ENCODE measurements at places on chromosomes 12 and 14. TPM values are rescaled to one million over a fixed set of nuclear protein-coding genes. Genes with fewer than 3 reads are reported as not detected.

The SDSL gene
- 0.91 TPM for total RNA-seq

The ADAM21 gene
- not detected for total RNA-seq

The ACOT4 gene
- 1.2 TPM for total RNA-seq

The CCDC60 gene
- not detected for total RNA-seq

The GALNT4 gene
- total RNA-seq: 2.2 TPM

GRCh38 chr14:22761734-22762133 is 4.8 kb upstream of the OXA1L start:
- no peak for DNase-seq

GRCh38 chr12:15165012-15165659 is 56.1 kb downstream of the RERG start:
- DNase-seq: no peak

DNA sequence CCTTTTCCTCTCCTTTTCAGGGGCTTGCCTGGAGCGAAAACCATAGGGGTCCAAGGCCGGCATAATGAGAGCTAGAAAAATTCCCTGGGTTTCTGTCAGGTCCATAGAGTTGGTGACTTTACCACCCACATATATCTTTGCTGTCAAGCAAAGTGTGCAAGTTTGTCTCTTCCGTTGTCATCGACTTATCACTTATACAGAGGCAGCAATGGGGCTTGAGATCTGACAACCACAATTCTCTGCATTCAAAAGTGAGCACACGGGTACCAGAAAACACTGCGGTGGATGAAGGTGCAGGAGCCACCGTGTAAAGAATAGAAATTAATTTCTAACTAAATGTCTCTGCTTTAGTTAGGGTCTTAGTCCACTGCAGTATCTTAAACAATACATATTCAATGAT is 162.3 kb downstream of the DAD1 start:
- DNase-seq: no peak

DNA sequence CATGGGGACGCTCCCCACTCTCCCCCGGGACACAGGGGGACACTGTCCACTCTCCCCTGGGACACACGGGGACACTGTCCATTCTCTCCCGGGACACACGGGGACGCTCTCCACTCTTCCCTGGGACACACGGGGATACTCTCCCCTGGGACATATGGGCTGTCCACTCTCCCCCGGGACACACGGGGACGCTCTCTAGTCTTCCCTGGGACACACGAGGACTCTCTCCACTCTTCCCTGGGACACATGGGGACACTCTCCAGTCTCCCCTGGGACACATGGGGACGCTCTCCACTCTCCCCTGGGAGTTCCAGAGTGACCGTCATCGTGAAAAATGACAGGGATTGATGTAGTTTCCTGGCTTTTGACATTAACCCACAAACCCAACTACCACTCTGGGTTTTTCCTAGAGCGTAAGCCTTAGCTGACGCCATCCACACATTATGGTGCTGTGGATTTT is 3.0 kb upstream of the P2RX2 start:
- DNase-seq: no peak

- DNase-seq: no peak
Measured at GRCh38 chr14:90617961-90618360, 198.3 kb downstream of the TTC7B start.

GRCh38 chr14:97036086-97036852 is 239.1 kb downstream of the VRK1 start:
- DNase-seq: no peak

DNA sequence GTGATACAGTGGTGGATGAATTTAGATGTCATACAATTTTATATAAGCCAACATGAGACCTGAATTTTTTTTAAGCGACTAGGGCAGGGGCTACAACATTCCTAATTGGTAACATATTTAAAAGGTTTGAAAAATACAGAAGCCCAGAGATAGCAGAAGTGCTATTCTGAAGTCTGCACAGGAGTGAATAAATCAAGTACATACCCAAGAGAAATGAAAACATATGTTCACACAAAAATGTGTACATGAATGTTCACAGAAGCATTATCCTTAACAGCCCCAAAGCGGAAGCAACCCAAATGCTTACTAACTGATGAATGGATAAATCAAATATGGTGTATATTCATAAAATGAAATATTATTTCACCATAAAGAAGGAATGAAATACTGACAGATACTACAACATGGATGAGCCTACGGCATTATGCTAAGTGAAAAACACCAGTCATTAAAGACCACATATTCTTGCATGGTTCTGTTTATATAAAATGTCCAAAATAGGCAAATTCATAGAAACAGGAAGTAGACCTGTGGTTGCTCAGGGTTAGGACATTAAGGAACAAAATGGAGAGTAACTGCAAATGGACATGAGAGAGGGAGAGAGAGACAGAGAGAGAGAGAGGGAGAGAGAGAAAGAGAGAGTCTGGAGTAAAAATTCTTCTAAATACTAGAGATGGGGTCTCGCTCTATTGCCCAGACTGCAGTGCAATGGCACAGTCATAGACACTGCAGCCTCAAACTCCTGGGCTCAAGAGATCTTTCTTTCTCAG is 28.0 kb upstream of the GXYLT1 start:
- no peak for DNase-seq

DNA sequence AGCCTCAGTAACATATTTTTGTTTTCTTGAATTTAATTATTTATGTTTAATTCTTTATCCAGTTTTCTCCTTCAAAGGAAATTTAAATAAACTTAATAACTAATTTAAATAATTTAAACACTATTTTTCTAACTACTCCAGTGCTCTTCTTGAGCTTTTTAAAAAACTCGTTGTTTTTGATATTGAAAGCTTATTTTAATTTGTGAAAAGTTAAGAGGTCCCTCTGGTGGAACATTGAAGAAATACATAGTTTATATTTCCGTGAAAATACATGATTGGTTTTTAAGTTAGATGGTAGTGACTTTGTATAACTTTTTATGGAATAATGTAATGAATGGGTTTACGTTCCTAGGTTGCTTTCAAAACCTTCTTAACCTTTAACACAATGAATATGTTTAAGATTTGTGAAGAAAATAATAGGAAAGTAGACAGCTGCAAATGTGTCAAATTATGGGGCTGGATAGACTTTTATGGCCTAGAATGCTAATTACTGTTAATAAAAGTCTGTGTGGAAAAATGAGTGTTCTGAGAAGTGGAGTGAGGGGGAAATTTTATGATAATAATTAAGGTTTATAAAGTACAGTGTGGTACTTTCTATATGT is 45.9 kb upstream of the MSRB3 start:
- no peak for DNase-seq

GRCh38 chr14:53894456-53894855 is 62.2 kb downstream of the BMP4 start:
- no peak for DNase-seq

DNA sequence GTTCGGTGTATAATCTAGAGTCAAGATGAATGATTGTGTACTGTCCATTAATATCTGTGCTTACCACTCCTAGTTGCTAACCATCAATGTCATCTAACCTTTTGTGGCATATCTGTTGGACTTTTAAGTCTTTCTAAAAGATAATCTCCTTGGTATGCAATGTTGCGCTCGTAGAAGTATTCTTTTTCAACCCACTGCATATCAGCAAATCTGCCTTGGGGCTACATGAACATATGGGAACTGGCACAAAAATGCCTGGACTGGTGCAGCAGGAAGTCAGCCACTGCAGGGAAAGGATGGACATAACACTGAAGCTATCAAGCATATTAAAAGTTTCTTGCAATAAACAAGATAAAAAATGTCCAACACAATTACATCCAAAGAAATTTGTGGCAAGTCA is 124.3 kb upstream of the SLC38A4 start:
- no peak for DNase-seq

DNA sequence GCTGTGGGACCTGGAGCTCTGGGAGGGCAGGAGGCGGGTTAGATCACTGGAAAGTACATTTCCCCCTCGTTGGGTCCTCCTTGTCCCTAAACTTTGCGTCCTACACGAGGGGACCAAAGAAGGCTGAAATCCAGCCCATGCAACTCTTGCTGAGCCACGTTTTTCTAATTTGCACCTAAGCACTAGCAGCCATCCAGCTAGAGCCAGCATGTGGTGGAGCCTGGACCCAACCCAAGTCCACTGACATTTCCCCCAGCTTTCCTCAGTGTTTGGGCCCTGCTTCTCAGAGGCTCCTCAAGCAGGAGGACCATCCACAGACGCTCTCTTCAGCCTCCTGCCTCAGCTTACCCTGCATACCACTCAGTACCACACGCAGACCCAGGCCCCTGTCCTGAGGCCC is 49.7 kb downstream of the TSPAN11 start:
- no peak for DNase-seq

GRCh38 chr12:109762673-109763191 is 49.1 kb downstream of the FAM222A start:
- DNase-seq: no peak

DNA sequence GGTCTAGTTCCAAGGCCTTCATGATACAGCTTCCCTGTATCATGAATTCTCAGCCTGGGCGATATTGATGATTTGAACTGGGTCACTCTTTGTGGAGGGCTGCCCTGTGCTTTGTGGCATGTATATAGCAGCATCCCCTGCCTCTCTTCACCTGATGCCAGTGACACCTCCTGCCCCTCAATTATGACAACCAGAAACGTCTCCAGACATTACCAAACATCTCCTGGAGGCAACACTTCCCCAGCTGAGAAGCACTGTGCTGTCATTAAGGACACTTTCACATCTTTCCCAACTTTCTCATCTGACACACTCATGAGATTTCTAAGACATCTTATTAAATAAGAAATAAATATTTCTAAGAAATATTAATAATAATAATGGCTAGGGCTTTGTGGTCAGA is 315.3 kb downstream of the BCL11B start:
- no peak for DNase-seq

DNA sequence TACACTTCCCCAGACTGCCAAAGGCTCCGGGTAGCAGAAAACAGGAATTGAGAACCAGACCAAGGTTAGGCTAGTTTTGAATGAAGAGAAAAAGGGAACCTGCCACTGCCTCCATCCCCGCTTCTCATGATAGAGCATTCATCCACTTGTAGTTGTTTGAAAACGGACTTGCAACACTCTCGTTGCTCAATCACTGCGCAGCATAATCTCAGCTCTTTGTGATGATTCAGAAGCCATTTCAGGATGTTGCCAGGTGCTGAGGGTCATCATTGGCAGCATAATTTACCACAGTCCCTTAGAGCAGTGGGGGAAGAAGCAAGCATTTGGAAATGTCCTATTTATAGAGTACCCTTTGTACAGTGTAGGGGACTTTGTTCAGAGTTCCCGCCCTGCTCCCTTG is 25.6 kb downstream of the KCNK13 start:
- peak; percentile 13 for DNase-seq

DNA sequence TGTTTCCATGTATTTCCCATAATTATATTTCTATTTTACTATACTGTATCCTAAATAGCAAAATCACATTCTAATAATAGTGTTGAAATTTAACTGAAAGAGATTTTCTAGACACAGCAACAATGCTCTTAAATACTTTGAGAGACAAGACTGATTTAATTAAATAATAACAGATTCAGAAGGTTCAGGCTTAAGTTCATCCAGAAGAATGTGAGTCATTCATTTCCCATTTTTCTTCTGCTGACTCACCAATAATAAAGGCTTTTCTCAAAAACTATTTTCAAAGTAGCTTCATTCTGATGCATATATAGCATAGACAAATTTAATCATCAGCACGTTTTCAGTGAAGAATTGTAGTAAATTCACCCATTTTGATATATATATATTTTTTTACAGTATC is 481.4 kb downstream of the MDGA2 start:
- DNase-seq: no peak

- no peak for DNase-seq
Measured at GRCh38 chr14:50340963-50341362, 28.8 kb downstream of the DMAC2L start.

- DNase-seq: no peak
Measured at GRCh38 chr12:51048661-51049251, 629 bp downstream of the LETMD1 start.

DNA sequence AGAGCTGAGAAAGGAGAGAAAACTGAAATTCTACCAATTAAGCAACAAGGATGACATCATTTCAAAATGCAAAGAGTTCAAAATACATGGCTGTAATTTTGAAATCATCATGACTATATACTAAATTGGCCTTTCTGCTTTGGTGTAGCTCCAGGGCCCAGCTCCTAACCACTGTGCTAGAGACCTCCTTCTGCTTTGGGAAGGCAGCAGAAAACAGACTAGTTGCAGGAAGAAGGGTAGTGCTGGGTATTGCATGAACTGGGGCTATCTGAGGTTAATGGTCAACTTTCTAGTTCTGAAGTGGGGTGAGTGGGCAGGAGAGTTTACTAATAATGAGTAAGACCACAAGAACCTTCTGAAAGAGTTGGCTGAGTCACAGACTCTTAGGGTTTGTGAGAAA is 66.2 kb downstream of the PTGER2 start:
- DNase-seq: no peak

DNA sequence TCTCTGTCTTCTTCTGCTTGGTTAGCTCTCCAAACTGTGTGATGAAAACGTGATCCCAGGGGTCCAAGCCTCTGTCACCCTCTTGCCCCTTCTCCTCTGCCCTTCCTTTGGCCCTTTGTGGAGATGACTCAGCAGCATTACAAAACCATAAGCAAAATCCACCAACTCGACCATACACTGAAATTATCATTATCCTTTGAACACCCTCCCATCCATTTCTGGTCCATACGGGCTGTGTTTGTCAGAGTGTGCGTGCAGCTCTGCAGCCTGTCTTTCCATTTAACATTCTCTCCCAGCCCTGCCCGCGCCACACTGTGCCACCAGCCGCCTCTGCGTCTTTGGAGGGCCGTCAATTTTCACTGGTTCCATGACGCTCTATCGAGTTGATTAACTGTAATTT is 69.2 kb downstream of the SLC25A47 start:
- DNase-seq: no peak

All from gastrocnemius medialis (tissue), 4 donors.